Endothelial cell of umbilical vein (primary cell): ENCODE measurements at places on chromosomes 5 and 9. TPM values are rescaled to one million over a fixed set of nuclear protein-coding genes. Genes with fewer than 3 reads are reported as not detected.

Gene RNF183
- total RNA-seq: not detected in 2 replicates

Gene GM2A
- 21.2 and 22.5 TPM in 2 replicates for total RNA-seq

Gene ZFP2
- 0.21 and 0.75 TPM in 2 replicates for total RNA-seq

Gene PAPPA
- 0.12 and 0.13 TPM in 2 replicates for total RNA-seq

Gene LRRC19
- not detected in 2 replicates for total RNA-seq

Gene SLC4A9
- not detected in 2 replicates for total RNA-seq

Gene PITX1
- 0.42 and 6.0 TPM in 2 replicates for total RNA-seq

Gene SOX30
- not detected in 2 replicates for total RNA-seq

Gene SRP19
- total RNA-seq: 69.2 and 69.4 TPM in 2 replicates

Gene CER1
- not detected in 2 replicates for total RNA-seq

Gene TARS1
- 175 and 184 TPM in 2 replicates for total RNA-seq

Gene ADGRV1
- 0.11 and 0.12 TPM in 2 replicates for total RNA-seq

Gene PCDH12
- 18.5 and 20.4 TPM in 2 replicates for total RNA-seq

Gene OR13C9
- total RNA-seq: not detected in 2 replicates

Gene RBM27
- total RNA-seq: 14.9 and 17.7 TPM in 2 replicates

Gene KIF12
- 0.51 and 0.97 TPM in 2 replicates for total RNA-seq

Gene QSOX2
- 20.9 and 23.4 TPM in 2 replicates for total RNA-seq

Gene TAF11L14
- total RNA-seq: not detected in 2 replicates

Gene LHX3
- total RNA-seq: not detected in 2 replicates

Gene RUSC2
- 46.2 and 52.1 TPM in 2 replicates for total RNA-seq

Gene PFN3
- total RNA-seq: not detected in 2 replicates

Gene ARID3C
- not detected in 2 replicates for total RNA-seq

Gene IDNK
- total RNA-seq: 3.4 and 4.5 TPM in 2 replicates

Gene ENTPD2
- not detected in 2 replicates for total RNA-seq

Gene IL31RA
- 0.75 and 0.90 TPM in 2 replicates for total RNA-seq

Gene MARCOL
- not detected in 2 replicates for total RNA-seq

Gene TRIP13
- total RNA-seq: 32.9 and 39.0 TPM in 2 replicates

Gene PTGS1
- 14.6 and 45.2 TPM in 2 replicates for total RNA-seq
